ENCODE measurements at places on chromosomes 5 and 9.

- no peak for DNase-seq
Observed at GRCh38 chr5:109516390-109516789, 106.6 kb upstream of the PJA2 start.

GRCh38 chr9:92482329-92482728, at the start of gene ASPN:
TSS of gene ASPN (minus strand) at chr9:92482506.
- DNase-seq, result no peak

DNA sequence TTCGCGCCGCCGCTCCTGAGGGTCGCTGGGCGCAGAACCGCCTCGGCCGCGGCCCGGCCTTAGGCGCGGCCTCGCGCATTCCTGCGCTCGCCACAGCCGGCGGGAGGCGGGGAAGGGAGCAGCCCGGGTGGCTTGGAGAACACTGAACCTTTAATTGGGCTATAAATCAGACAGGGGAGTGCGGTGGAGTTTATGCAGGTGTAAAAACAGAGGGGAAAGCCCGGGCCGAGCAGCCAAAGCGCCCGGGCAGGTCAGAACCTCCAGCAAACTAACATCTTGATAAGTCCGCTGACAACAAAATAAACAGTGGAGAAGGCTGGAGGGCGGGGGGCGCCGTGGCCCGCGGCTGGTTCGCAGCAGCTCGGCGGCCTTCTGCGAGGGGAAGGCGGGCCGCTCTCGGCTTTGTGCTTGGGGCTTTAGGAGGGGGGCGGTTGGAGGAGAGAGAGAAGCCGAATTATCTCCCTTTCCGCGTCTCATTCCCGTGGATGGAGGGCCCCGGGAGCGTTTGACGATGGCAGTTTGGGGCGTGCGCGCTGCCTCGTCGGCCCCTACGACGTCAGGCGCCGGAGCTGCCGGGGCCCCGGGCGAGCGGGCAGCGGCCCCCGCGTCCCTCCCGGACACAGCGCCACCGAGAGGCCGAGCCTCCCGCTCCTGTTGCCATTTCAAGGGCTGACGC, 11.3 kb downstream of the FOXD1 start:
- no peak for DNase-seq

DNA sequence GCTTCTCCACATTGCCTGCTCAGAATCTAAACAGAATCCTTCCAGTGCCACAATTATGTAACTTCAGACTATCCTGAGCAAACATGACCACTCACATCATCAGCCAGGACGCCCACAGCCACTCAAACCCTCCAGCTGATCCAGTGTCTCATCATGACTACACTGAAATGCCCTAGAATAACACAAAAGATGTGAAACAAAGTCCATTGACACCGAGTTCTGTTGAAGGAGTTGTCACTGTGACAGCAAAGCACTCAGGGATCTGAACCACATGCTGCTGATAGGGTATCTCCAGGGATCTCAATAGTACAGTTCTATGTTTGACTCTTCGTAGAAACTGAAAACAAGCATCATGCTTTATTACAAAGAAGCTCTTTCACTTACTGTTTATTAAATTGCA, 150.2 kb downstream of the GABBR2 start:
- no peak for DNase-seq

DNA sequence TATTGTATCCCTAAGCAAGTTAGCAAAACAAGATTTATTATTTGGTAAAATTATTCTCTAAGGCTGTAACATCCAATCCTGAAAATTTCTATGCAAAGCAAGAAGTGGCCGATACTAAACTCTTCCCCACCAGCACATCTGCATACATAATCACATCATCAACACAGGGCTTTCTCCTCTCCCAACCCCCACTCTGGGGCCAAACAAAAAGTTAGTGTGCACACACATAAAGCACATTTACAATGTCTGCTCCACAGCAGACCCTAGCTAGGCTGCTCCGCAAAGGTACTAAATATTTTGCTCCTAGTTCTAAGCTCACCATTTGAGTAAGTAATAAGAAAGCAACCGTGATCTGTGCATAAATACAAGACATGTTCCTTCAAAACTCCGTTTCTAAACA, 3.6 kb downstream of the RNF130 start:
- DNase-seq, result no peak

GRCh38 chr5:60362158-60362557, 337.8 kb downstream of the DEPDC1B start:
- DNase-seq, result no peak

- no peak for DNase-seq
Observed at GRCh38 chr5:78649211-78649695, 681 bp upstream of the LHFPL2 start.

DNA sequence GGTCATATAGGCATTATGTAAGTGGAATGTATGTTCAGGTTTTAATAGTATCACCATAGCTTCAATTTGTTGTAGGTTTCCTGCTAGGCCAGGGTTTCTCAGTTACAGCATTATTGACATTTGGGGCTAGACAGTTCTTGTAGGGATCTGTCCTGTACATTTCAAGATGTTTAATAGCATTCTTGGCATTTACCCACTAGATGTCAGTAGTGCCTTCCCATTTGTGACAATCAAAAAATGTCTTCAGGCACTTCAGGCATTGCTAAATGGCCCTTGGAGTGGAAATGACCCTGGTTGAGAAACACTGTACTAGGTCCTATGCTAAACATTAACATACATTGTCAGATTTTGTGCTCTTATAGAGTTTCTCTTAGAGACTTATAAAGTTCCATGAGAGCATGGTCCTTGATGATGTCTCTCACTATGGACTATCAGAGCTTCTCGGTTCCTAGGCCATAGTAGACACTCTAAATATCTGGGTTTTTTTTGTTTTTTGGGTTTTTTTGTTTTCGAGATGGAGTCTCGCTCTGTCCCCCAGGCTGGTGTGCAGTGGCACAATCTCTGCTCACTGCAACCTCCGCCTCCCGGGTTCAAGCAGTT, 1.4 kb downstream of the KIF20A start:
- peak; percentile 15 for DNase-seq

- DNase-seq, result no peak
Observed at GRCh38 chr5:54653956-54654614, 136.5 kb downstream of the SNX18 start.

DNA sequence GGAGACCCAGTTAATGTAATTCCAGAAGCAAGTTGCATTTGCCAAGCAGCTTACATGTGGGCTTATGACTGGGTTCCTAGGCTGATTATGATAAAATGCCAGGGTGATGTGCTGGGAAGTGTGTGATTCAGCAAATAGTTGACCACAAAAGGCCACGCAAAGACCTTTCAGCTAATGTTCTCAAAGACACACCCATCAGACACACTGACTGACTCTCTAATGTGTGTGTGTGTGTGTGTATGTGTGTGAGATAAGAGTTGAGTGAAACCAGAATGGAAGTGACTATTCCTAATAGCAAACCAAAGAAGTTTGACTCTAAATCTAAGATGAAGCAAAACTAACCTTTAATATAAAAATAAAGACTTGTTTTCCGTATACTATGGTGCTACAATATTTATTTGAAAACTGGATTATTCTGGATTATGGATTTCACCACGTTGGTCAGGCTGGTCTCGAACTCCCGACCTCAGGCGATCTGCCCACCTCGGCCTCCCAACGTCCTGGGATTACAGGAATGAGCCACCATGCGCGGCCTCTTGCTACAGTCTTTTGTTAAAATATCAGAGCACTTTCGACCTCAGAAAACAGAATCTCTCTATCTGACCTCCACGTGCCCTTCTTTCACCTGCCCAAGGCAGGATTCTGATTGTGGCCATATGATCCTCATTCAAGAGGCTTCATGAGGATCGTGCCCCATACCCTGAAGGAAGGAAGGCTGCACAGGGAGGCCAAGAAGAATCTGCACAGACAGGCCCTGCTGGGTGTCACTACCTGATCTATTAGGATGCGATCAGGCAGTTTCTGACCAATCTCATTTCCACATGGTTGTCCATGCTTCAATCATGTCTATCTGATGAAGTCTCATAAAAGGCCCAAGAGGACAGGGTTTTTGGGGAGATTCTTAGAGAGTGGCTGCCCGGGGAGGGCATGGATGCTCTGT, 75.6 kb downstream of the USP20 start:
- peak; percentile 40 for DNase-seq

DNA sequence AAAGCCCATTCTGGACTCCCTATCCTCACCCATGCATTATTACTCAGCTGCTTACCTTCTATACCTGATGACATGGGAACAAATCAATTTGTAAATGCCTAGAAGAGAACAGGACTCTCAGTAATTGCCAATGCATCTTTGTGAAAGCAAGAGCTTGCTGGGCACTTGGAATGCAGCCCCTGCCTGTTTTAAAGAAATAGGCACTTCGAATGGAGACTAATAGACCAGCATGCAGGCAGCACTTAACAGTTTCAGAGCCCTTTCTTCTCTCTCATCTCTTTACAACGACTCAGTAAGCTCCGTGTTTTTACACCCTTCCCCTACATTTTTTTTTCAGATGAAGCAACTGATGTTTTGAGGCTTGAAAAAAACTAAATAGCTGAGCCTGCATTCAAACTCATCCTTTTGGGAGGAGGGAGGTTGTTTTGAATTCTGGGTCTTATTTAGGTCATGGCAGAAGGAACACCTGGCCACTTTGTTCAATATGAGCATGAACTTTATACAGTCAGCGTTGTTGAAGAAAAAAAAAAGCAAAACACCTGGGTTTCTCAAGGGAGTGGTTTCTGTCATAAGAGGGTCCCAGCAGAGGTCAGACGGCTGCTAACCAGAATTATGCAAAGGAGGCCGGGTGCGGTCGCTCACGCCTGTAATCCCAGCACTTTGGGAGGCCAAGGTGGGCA, 34.6 kb upstream of the WHRN start:
- DNase-seq, result no peak

DNA sequence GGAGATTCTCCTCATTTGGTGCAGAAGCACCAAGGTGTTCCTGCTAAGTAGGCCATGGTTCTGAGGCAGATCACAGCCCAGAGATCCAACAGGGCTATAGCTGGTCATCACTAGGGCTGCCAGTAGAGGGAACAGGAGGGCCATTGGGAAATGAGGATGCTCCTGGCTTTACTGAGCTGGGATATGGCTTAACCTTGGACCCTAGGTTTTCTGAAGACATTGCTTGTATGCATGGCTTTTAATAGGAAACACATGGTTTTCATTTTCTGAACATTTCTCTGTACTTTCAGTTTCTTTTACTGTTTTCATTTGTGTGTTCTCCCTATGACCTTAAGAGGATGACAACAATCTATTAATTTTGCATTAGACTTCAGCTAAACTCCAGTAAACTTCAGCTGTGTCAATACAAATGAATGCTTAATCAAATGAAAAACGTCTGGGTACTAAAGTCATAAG, at the start of gene IFNW1:
Gene IFNW1 (minus strand): TSS at position 406 of the 456 bp plus-strand sequence. CDS start 262 bp downstream, at position 144.
- no peak for DNase-seq

- DNase-seq, result no peak
Observed at GRCh38 chr5:149172709-149173505, 31.6 kb downstream of the ABLIM3 start.

DNA sequence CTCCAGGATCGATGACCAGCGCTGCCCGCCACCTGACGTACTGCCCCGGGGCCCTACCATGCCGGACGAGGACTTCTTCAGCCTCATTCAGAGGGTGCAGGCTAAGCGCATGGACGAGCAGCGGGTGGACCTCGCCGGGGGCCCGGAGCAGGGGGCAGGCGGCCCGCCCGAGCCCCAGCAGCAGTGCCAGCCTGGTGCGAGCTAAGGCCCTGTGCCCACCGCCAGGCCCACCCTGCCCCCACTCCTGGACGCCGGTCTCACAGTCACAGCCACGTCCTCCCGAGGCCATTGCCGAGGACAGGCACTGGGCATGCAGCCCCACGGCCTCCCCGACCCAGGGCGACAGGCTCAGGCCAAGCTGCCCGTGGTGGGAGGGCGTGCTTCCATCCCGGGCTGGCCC, 5.5 kb downstream of the DNLZ start:
- no peak for DNase-seq

GRCh38 chr5:194603-195209, 3.4 kb downstream of the LRRC14B start:
- no peak for DNase-seq

DNA sequence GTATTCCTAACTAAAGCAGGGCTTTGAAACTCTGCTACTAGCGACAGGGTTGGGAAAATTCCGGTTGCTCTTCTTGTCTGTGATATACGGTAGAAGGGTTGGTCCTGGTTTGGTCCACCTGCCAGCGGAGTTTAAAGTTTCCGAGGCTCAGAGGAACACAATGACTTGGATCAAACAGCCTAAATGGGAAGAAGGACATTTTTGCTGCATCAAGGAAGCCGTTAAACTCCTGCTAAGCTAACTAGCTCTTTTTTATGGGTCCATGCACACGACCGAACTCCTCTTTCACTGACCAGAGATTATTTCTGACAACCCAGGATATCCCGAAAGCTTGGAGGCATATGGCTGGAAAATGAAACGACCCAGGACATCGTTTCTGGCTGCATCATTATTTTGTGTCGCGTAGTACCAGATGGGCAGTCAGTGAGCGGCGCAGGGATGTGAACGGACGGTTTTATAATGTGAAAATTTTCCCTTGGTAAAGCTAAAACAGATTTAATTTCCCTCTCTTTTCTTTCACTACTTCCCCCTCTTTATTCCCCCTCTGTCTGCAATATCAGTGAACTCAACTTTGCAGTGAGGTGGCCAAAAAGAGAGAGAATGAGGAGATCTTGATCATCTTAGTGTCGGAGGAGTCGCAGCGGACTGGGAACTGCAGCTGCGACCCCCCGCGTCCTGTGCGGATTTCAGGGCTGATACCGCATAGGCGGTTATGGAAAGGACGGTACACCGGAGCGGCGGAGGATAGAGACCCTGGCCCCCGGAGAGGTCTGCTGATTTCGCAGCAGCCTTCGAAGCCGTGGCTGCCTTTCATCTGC, at the start of gene LURAP1L:
Gene LURAP1L (plus strand): TSS at position 160 of the 818 bp plus-strand sequence. CDS start 696 bp downstream, outside the sequence.
- DNase-seq, result no peak

- DNase-seq, result no peak
Observed at GRCh38 chr5:42749020-42749419, 7.6 kb upstream of the CCDC152 start.
